AG04449 (cell line): ENCODE measurements at places on chromosomes 4 and X.

- no peak for DNase-seq
Measured at GRCh38 chr4:109263721-109264120, 38.7 kb downstream of the COL25A1 start.

DNA sequence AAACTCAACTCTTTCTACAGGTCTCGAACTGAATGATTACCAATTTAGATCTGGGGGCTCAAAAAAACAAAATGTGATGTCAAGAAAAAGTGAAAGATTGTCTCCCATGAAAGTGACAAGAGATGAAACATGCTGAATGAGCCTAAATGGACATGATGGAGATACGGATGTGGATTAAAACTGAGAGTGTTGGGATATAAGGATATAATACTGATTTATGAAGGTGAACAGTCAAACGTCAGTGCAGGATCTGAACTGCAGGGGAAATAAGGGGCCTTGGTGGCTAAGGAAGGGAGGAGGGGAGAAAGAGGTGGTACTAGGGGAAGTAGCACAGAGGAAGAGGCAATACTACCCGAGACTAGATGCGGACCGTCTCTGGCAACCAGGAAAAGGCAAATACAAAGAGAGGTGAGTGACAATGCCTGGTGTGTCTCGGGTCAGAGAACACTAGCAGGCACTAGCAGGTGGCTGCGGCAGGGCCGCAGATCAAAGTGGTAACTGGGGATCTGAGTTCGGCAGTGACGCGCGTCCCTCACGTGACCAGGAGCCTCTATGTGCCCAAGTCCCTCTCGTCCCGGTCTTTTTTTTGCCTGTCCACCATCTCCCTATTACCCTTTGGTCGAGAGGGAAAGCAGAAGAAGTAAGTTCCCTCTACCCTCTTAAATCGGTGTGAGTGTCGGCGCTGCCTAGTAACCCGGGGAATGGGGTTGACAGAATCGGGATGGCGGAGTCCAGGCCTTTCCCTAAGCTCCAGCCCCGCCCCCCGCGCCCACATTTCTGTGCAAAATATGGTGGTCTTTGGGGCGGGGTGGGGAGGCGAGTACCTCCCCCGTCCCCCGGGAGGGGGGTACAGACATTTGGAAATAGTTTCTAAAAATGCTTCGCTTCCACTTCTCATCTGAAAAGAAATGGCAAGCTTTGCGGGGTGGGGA lies at the start of gene TCEAL1:
Gene TCEAL1 (plus strand): TSS at position 590 of the 932 bp plus-strand sequence. CDS start 942 bp downstream, outside the sequence.
- DNase-seq = no peak

- DNase-seq = no peak
Measured at GRCh38 chrX:100098660-100099375, 311.3 kb downstream of the PCDH19 start.

DNA sequence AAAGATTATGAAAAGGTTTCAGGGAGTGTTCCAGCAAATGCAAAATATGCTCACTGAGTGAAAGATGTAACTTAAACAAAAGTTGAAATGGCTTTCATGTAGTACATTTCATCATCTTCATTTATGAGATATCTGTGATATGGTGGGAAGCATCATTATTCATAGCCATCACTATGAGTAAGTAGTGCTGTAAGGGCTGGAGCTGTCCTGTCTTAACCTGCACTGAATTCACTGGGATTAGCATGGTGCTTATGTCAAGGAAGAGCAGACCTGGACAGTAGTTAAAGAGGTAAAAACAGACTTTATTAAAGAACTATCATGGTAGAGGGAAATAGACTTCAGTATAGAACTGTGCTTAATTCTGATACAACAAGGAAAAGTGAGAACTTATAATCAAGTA lies 1347.3 kb downstream of the RPA4 start:
- DNase-seq = no peak

- DNase-seq = no peak
Measured at GRCh38 chr4:187268940-187269339, 545.3 kb upstream of the FAT1 start.

- no peak for DNase-seq
Measured at GRCh38 chrX:23434356-23434884, 99.8 kb downstream of the PTCHD1 start.

DNA sequence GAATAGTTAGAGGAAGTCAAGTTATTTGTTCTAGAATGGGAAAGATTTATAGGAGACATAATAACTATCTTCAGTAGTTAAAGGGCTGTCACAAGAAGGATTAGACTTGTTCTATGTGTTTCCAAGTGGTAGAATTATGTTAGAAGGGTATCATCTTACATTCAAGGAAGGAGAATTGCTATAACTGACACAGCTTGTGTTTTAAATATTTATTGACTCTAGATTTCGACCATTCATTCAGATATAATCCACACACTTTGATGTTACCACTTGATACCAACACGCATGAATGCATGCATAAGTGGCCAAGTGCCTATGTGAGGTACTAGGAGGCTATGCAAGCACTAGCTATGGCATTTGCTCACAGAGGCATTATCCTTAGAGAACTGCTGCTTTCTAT lies 122.7 kb downstream of the CCNB3 start:
- no peak for DNase-seq

GRCh38 chr4:7111441-7111840 lies 43.6 kb upstream of the GRPEL1 start:
- DNase-seq = no peak

- no peak for DNase-seq
Measured at GRCh38 chrX:133323431-133323830, 91.9 kb downstream of the GPC4 start.

GRCh38 chr4:88144866-88145300 lies 13.6 kb downstream of the ABCG2 start:
- DNase-seq = no peak

GRCh38 chrX:120408168-120408567 lies 46.3 kb downstream of the ATP1B4 start:
- no peak for DNase-seq

DNA sequence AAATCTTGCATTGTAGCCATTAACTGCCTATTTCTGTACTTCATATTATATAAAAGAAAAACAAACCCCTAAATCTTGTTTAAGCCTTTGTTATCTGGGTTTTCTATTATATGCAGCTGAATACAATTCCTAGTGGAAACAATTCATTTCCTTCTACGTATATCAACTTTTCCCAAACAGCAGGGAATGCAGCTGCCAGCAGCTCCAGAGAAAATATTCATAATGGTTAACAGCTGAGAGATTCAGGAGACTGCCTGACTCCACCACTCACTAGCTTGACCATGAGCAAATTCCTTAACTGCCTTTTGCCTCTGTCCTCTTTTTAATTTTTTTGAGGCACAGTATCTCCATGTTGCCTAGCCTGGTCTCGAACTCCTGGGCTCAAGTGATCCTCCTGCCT lies 146.2 kb downstream of the SPATA18 start:
- no peak for DNase-seq

GRCh38 chr4:39893693-39894072 lies 84.0 kb downstream of the PDS5A start:
- DNase-seq = no peak

- DNase-seq = no peak
Measured at GRCh38 chr4:87977521-87978278, 2.2 kb downstream of the SPP1 start.

GRCh38 chr4:10687526-10687925 lies 3.0 kb upstream of the CLNK start:
- DNase-seq = no peak

DNA sequence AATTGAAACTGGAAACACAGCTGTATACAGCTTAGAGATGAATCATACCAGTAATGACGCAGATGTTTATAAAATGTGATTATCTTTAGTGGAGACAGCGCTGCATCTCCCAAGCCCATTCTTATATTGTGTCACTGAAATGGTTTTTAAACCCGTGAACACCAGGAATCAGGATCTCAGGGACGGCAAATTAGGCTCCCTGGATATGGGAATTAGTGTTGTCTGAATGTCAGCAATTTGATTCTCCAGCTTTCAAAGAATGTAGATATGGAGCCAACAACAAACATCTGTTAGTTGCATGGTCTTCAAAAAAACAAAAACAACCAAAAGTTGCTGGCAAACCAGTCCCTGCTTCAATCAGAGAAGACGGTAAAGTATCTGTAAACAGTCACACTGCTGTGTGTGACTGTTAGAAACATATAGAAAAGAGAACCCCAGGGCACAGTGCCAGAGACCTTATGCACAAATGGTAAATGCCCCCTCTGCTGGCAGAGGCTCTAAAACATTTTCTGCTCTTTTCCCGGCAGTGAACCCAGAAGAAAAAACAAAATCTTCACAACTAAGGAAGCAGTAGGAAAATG lies 351.9 kb upstream of the FTHL17 start:
- DNase-seq = no peak

DNA sequence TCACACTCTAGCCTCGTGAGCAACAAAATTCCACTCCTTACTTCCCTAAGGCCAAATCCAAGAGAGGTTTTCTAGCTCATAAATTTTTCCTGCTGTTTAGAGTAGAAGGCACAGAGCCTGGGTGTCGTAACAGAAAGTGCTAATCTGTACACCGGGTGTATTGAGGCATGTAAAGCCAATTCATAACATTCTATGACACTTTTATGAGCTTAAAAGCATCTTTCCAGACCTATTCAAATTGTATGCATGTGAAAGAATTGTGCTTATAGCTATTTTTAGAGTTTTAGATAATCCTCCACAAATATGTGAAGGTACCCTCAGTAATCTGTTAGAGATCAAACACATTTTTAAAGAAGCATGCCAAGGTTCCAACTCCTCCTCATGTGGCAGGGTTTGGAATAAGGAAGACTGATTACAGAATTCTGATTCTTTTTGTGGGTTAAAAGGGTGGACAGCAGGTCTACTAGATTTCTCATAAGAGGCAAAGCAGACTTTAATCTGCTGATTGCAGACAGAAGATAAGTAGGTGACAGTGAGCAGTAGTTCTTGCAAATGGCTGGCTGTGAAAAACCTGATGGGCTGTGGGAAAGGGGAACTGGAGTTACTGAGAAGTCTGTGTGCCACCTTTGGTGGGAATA lies 25.5 kb upstream of the LRCH2 start:
- peak; percentile 7 for DNase-seq
